ENCODE measurements at places on chromosomes 7 and 10.

- no peak for DNase-seq
Measured at GRCh38 chr10:49512121-49512809, 26.7 kb downstream of the ERCC6 start.

- no peak for DNase-seq
Measured at GRCh38 chr7:69692611-69693010, 94.3 kb downstream of the AUTS2 start.

GRCh38 chr10:125079091-125079600 is 81.2 kb downstream of the CTBP2 start:
- no peak for DNase-seq

DNA sequence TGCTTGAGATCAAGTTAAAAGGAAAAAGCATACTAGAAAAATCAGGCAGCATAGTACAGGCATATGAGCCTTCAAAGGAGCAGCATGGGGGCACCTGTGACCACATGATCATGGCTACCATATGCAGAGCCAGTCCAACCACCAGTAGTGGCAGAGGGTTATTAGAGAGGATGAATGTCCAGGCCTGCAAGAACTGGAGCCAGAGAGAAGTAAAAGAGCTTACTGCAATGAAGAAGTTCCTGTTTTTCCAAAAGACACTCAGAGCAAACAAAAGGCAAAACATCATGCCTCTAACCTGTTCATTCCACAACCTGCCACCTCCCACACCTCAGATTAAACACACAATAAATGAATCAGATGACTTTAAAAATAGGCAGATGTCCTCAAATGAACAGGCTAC is 99.6 kb upstream of the NAMPT start:
- DNase-seq: no peak

GRCh38 chr7:75010036-75010435 is 45.5 kb downstream of the CASTOR2 start:
- DNase-seq: no peak
